COLO829 (cell line): ENCODE measurements at places on chromosomes 3 and 15.

GRCh38 chr15:56772868-56773639 lies 39.7 kb upstream of the ZNF280D start:
- no peak for DNase-seq

GRCh38 chr3:156397534-156397933 lies 157.4 kb downstream of the SSR3 start:
- peak; percentile 55 for DNase-seq

DNA sequence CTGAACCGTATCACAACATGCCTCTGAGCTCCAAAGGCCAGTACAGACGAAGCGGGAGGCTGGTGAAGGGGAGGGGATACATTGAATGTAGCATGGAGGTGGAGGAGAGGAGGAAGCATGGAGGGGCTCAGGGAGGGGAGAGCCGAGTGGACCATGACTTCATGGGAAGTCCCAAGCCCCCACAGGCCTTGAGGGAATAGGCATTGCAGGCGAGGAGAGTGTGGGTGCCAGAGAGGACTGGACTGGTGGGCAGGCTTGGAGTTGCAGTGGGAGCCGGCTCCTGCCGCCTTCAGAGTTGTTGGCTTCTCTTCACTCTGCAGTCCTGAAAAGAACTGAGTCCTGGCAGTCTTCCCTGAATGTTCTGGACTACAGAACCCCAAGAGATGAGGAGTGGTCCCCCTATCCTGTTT lies 3.3 kb upstream of the RNU6-1 start:
- DNase-seq = no peak

GRCh38 chr15:44193651-44194322 lies 1.3 kb downstream of the FRMD5 start:
- no peak for DNase-seq

DNA sequence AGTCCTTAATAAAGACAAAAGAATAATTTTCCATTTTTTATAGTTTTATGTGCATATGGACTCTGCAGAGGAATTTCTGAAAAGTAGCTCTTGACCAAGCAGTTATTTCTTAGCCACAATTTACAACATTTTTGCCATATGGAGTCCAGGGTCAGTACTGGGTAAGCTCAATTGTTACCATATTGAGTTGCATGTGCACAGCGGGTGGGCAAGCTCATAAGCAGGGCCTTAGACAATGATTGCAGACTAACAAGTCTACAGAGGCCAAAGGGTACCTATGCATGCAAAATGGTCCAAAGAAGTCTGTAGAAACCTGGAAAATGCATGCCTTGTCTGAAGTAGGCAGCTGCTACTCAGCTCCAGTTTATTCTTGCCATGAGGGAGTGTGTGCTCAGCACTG lies 19.0 kb upstream of the ARHGEF26 start:
- DNase-seq = no peak
